ENCODE measurements at places on chromosomes 6 and 20.

DNA sequence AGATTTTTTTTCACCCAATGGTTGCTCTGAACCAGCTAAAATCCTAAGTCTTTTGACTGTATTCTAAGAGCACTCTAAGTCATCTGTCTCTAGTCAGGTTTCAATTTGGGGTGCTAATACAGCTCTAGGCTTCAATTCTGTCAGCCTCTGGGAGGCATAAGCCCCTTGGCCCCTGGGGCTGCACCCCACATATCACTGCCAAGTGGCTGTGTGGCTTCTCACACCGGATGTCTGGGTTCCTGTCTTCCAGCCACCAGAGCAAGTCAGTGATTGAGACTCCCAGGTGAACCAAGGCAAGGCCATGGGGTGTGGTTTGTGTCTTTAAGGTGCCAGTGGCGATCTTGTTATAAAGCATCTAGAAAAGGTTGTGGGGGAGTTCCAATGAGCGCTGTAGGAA is 136.5 kb downstream of the TMEM242 start:
- DNase-seq = no peak

- DNase-seq = peak; percentile 16
Measured at GRCh38 chr20:7361321-7361720, 578.9 kb downstream of the HAO1 start.

- DNase-seq = no peak
Measured at GRCh38 chr6:81793821-81794475, 41.5 kb upstream of the TENT5A start.

- DNase-seq = no peak
Measured at GRCh38 chr6:84508981-84509380, 255.4 kb downstream of the TBX18 start.

DNA sequence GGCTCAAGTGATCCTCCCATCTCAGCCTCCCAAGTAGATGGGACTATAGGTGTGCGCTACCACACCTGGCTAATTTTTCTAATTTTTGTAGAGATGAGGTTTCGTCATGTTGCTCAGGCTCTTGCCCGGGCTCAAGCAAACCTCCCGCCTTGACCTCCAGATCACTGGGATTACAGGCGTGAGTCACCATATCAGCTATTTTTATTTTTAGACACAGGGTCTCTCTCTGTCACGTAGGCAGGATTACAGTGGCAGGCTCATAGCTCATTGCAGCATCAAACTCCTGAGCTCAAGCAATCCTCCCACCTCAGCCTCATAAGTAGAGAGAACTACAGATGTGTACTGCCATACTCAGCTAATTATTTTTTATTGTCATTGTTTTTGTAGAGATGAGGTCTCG is 41.7 kb downstream of the SLC23A2 start:
- no peak for DNase-seq

- no peak for DNase-seq
Measured at GRCh38 chr6:47005486-47005885, 36.6 kb downstream of the ADGRF1 start.

- DNase-seq = no peak
Measured at GRCh38 chr20:64003960-64004725, 23.2 kb downstream of the PRPF6 start.

DNA sequence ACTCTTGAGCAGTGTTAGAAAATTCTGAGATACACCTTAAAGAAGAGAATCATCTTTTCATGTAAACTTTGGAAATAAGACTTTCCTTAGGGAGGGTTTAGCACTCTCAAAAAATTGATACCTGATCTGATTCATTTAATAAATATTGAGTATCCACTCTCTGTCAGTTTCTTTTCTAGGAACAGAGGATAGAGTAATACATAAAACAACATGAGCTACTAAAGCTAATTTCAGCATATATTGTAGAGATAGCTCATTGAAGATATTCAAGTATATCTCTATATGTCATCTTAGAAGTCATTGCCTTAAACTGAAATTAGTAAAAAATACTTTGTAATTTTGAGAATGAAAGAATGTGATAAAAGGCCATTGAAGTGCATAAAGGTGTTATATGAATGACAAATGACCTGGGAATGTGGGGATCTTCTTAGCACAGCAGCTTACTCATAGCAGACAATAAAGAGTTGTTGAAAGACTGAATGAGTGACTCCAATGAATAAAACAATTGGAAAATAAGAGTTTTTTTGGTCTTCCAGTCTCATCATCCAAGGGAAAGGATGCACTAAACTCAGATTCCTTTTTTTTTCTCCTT is 29.2 kb downstream of the RHAG start:
- no peak for DNase-seq

GRCh38 chr6:53910834-53911233 is 116.0 kb downstream of the LRRC1 start:
- no peak for DNase-seq

DNA sequence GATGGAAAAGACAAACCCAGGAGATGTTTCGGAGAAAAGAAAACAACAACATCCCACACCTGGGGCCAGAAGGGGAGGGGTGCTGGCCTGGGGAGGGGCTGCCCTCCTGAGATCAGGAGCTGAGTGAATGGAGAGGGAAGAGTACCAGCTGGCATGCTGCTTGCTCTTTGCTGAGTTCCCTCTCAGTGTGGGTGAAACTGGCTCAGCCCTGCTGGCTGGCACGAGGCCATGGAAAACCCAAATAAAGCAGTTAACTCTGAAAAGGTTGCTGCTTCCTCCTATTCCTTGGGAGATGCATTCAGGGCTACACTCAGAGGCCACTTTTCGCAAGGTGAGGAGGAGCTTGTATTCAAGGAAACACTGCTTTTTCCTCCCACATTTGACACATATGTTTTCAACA is 8.0 kb upstream of the KCNK16 start:
- DNase-seq = peak; percentile 52

GRCh38 chr6:166417285-166417691 is 34.5 kb upstream of the MPC1 start:
- DNase-seq = no peak

GRCh38 chr6:52144196-52145076 is 41.7 kb upstream of the IL17A start:
- no peak for DNase-seq

DNA sequence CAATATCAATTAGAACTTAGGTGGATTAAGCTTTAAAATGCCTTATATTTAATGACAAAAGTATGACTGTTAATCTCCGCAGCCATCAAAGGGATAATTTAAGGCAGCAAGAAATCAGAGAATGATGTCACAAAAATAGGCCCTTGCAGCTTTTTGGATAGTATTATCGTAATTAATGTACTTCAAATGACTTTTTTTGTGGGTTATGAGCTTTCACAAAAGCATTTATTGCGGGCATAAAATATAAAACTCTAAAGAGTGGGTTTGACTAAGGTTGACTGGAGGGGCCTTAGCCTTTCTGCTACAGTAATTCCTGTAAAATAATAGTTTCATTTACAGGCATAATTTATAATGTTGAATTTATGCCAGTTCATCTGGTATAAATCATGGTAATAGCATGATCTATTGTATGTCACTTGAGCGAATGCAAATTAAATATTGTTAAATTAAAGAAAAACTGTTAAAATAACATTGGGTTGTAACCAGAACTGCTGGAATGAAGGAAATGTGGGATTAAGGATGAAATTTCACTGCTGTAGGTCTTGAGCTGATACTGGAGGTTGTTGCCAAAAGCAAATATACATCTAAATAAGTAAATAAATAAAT is 78.5 kb upstream of the ZFP64 start:
- no peak for DNase-seq

DNA sequence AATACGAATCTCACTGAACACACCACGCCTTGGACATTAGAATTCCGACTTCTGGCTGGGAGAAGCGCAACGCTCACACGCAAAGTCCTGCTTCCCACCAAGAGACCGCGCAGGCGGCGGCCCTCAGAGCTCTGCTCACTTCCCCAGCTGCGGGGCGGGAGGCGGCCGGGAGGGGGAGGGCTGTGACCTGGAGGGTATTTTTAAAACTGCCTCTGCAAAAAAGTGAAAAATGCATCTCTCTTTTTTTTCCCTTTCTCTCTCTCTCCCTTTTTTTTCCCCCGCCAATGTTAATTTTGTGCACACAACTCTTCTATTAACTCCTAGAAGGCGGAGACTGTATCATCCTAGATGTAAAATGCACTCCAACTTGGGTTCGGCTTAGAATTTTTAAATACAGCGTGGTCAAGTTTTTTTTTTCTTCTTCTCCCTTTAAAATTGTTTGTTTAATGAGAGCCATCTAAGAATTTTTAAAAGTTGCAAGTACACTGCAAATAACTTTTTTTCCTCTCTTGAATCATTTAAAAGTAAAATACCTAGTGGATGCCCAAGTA is 66.4 kb downstream of the STX11 start:
- no peak for DNase-seq

DNA sequence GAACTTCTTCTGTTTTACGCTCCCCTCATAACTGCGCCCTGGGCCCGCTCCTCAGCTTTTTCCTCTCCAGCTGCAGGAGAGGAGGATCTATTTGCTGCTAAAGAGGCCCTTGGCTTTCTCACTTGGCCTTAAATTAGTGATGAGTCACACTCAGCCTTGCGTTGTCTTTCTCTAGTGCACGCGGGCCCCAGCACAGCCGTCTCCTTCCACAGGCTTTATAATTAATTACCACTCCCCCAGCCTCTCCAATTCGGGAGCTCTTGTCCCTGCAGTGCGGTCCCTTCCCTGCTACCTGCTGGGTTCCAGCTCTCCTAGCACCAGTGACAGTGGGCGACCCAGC is 25.2 kb downstream of the PACSIN1 start:
- DNase-seq = no peak

- no peak for DNase-seq
Measured at GRCh38 chr6:158255989-158256601, 56.2 kb upstream of the TULP4 start.

DNA sequence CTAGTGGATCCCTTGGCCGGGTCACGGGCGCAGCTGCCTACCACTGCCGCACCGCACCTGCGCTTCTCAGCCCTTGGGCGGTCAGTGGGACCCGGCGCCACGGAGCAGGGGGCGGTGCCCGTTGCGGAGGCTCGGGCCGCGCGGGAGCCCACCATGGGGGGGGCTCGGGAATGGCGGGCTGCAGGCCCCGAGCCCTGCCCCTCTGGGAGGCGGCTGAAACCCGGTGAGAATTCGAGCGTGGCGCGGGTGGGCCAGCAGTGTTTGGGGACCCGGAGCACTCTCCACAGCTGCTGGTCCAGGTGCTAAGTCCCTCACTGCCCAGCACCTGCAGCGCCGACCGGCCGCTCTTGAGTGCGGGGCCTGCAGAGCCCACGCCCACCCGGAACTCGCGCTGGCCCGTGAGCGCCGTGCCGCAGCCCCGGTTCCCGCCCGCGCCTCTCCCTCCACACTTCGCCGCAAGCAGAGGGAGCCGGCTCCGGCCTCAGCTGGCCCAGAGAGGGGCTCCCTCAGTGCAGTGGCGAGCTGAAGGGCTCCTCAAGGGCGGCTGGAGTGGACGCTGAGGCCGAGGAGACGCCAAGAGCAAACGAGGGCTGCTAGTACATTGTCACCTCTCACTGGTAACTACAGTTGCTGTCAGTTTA is 120.5 kb upstream of the TMEM170B start:
- DNase-seq = no peak

DNA sequence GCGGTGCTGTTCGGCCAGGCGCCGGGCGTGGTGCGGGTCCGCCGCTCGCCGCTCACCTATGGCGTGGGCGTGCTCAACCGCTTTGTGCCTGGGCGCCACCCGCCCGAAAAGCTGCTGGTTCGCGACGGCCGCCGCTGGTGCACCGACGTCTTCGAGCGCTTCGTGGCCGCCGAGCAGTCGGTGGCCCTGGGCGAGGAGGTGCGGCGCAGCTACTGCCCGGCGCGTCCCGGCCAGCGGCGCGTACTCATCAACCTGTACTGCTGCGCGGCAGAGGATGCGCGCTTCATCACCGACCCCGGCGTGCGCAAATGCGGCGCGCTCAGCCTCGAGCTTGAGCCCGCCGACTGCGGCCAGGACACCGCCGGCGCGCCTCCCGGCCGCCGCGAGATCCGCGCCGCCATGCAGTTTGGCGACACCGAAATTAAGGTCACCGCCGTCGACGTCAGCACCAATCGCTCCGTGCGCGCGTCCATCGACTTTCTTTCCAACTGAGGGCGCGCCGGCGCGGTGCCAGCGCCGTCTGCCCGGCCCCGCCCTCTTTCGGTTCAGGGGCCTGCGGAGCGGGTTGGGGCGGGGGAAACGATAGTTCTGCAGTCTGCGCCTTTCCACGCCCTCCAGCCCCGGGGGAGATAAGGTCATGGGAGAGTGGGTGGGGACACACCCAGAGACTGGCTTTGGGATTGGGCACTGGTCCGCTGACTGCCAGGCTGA is 15.7 kb downstream of the ADISSP start:
- DNase-seq = no peak

- DNase-seq = no peak
Measured at GRCh38 chr6:117137711-117138110, 127.6 kb upstream of the VGLL2 start.

- DNase-seq = no peak
Measured at GRCh38 chr6:45185403-45186251, 142.5 kb upstream of the RUNX2 start.

DNA sequence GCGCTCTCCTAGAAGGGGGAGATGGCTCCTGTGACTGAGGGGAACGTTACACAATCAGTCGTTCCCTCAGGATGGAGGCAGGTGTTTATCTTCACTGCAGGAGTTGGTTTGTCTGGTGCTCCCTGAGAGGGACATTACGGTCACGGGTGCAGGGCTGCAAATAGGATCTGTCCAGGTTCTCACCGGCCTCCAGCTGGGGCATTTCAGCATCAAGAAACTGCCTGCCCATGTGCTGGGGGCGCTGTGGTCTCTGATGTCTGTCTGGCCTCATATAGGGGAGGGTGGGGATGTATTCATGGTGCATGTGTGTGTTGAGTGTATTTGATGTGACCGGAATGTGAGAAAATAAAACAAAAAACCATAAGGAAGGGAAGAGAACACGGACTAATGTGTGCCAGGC is 77.1 kb downstream of the TBC1D7 start:
- DNase-seq = peak; percentile 36

DNA sequence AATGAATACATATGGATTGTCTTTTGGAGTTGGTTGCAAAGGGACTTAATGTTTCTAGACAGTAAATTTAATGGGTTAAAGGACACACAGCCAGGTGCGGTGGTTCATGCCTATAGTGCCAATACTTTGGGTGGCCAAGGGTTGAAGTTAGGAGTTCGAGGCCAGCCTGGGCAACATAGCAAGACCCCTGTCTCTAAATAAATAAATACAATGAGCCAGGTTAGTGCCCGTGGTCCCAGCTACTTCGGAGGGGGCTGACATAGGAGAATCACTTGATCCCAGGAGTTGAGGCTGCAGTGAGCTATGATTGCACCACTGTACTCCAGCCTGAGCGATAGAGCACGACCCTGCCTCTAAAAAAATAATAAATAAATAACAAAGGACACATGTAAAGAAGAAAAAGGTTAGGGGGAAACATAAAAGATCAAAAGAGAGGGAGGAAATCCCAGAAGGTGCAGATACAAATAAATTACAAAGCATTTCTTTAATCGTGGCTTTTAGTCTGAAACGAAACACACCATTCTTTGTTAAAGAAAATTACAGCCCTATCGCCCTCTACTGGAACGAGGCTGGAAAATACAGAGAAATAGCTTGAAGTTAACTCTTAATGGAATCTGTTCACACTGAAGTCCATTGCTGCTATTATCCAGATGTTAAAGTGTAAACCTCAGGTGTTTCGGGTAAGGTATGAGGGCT is 42.6 kb upstream of the SCML4 start:
- DNase-seq = peak; percentile 15

GRCh38 chr6:38095054-38095453 is 275.5 kb downstream of the ZFAND3 start:
- no peak for DNase-seq

- DNase-seq = no peak
Measured at GRCh38 chr6:6002005-6002847, 4.5 kb downstream of the NRN1 start.
